GM23248 (cell line): ENCODE measurements at places on chromosomes 12 and 14.

GRCh38 chr14:70754991-70755390 lies 54.3 kb downstream of the MAP3K9 start:
- DNase-seq = peak; percentile 7
- H3K36me3 ChIP-seq = no peaks in the 10 kb centered on the region
- no peak overlapping the region for H3K27ac ChIP-seq
- no peaks in the 10 kb centered on the region for H3K4me1 ChIP-seq
- H3K4me3 ChIP-seq = no peak overlapping the region

DNA sequence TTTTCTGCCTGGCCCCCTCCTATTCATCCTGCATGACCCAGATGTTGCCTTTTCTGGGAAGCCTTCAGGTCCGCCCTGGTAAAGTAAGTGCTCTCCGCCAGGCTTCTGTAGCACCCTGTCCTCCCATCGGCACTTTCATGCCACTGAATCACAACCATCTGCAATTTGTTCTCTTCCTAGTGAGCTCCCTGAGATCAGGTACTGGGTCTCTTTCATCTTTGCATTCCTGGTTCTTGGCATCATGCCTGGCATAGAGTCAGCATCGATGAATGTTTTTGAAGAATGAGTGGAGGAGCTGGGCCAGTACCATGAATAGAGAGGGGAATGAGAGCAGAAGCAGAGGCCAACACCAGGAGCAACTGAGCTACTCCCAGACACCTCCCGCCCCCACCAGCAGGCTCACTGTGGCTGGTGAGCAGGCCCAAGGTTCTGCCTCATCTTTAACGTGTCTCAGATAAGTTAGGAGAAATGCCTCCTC lies 13.1 kb downstream of the ZDHHC22 start:
- H3K4me1 ChIP-seq = no peaks in the 10 kb centered on the region
- H3K4me3 ChIP-seq = no peak overlapping the region
- H3K27ac ChIP-seq = no peak overlapping the region
- DNase-seq = no peak
- no peaks in the 10 kb centered on the region for H3K36me3 ChIP-seq

DNA sequence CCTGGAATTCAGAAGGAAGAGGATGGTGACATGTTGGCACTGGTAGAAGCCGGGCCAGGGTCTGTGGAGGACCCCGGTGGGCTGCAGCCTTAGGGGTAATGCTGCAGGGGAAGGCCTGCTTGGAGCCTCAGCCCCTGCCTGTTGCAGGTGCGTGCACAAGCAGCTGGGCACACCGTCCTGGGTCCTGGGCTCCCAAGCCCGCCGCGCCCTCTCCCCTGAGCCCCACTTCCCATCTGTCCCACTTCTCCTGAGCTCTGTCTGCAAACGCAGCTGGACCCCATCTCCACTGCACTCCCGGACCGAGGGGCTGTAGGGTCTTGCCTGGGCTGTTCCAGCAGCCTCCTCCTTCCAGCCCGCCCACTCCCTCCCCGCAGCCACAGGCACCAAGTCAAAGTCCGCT lies 116.8 kb downstream of the GLT1D1 start:
- H3K36me3 ChIP-seq = no peaks in the 10 kb centered on the region
- no peak overlapping the region for H3K4me3 ChIP-seq

DNA sequence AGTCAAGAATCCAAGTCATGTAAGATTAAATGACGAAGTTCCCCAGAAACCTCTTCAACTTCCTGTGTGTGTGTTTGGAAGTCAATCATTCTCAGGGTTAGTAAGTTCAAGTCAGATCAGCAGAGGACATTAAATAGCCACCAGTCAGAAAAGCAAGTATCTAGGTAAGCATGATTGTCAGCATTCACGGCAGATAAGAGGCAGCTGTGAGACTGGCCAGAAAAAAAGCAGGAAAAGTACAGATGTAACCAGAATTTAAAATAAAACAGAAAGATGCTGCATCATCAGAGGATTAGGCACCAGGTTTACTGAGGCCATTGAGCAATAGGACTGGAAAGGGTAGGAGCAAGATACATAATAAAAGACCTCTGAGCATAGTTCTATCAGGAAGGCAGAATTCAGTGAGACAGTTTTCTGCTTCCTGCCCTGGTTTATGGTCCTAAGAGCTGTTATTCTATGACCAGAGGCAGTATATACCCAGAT lies 606.9 kb downstream of the FSCB start:
- H3K36me3 ChIP-seq = no peaks in the 10 kb centered on the region
- H3K4me1 ChIP-seq = no peaks in the 10 kb centered on the region

GRCh38 chr12:54059668-54060067 lies 6.0 kb downstream of the HOXC4 start:
- no peaks in the 10 kb centered on the region for H3K27me3 ChIP-seq
- no peak overlapping the region for H3K4me3 ChIP-seq
- no peak for DNase-seq
- no peaks in the 10 kb centered on the region for H3K36me3 ChIP-seq
- H3K27ac ChIP-seq = no peak overlapping the region

- H3K4me1 ChIP-seq = peaks cover 31% of the 10 kb centered on the region
- no peaks in the 10 kb centered on the region for H3K27me3 ChIP-seq
- no peak overlapping the region for H3K4me3 ChIP-seq
- no peak overlapping the region for H3K27ac ChIP-seq
- no peaks in the 10 kb centered on the region for H3K36me3 ChIP-seq
- DNase-seq = no peak
These were observed 47.6 kb upstream of the OVCH1 start for GRCh38 chr12:29545102-29545467.

- no peaks in the 10 kb centered on the region for H3K36me3 ChIP-seq
- H3K4me1 ChIP-seq = no peaks in the 10 kb centered on the region
- DNase-seq = peak; percentile 9
- H3K27me3 ChIP-seq = no peaks in the 10 kb centered on the region
- H3K27ac ChIP-seq = no peak overlapping the region
These were observed 202.6 kb upstream of the AVPR1A start for GRCh38 chr12:63353559-63353958.

DNA sequence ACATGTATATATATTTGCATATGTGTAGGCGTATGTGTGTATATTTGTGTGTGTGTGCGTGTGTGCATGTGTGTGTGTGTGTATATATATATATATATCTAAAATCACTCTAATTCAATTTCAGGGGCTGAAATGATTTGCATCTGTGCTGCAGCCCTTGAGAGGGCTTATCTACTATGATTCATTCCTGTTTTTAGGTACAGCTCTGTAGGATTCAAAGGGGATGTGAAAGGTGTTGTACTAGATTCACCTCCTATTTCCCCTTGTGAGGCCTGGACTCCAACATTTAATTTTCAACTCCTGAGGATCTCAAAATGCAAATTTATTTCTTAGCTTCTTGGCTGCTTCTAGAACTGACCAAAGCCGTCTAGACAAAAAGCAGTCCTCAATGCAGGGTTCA lies 11.1 kb downstream of the ERP27 start:
- H3K4me1 ChIP-seq = no peaks in the 10 kb centered on the region
- H3K27me3 ChIP-seq = no peaks in the 10 kb centered on the region
- H3K27ac ChIP-seq = no peak overlapping the region
- no peaks in the 10 kb centered on the region for H3K36me3 ChIP-seq
